ENCODE measurements at places on chromosomes 5 and 9.

- DNase-seq, result no peak
Measured at GRCh38 chr5:166909040-166909439, 1382.4 kb upstream of the WWC1 start.

DNA sequence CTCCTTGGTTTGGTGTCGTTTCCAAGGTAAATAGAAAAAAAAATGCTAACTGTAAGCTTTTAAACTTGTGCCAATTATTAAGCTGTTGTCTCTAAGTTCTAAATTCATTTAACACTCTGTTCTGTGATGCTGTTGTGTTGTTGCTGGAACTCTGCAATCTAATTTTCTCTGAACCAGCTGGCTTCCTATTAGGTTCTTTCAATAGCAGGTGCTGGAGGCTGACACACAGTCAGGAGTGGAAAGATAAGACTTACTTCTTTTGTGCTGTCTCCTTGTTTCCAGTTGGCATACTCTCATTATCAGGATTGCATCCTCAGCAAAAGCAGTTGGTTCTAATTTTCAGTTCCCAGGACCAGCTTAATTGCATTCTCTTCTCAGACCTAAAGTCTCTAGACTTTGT lies 1252.6 kb upstream of the NUDT12 start:
- DNase-seq, result no peak

GRCh38 chr9:23621188-23621587 lies 204.9 kb downstream of the ELAVL2 start:
- DNase-seq, result no peak

DNA sequence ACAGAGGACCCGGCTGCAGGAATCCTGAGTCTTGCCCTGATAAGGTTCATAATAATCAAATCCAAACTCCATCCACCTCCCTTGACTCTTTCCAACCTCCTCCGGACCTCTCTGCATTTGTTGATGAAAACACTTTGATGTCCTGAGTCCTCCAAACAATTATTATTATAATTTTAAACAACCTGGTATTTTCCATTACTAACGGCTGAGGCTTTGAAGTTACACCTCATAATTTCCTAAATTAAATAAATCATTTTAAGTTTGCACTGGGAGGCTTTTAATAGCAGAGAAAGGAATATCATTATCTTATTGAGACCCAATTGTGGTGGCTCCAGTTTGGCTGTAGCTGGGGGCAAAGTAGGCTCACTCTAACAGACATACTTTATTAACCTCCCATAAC lies 9.5 kb downstream of the MSX2 start:
- DNase-seq, result no peak

GRCh38 chr5:10586555-10586954 lies 22.7 kb downstream of the ANKRD33B start:
- DNase-seq, result no peak

GRCh38 chr9:34378376-34379060 lies 1.8 kb upstream of the MYORG start:
- no peak for DNase-seq

- no peak for DNase-seq
Measured at GRCh38 chr5:78594610-78595457, 53.7 kb downstream of the LHFPL2 start.

GRCh38 chr9:4559261-4560182 lies 69.3 kb downstream of the SLC1A1 start:
- DNase-seq, result no peak

DNA sequence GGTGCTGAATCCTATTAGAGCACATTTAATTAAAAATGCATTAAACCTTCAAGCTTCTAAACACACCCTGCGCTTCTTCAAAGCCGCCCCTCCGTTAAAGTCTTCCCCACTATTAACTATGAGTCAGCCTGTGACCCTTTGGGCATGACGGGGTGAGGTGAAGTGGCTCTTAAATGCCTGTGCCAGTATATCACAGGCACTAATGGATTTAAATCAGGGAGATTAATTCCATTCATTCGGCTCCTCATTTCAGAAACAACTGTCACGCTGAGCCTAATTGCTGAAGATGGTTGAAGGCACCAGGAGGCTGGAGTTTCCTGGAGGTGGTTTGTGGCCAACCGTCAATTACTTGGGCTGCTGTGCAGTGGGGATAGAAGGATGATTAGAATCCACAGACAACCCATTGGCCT lies 192.6 kb upstream of the MSX2 start:
- no peak for DNase-seq

- DNase-seq, result no peak
Measured at GRCh38 chr9:135776893-135777622, 75.1 kb downstream of the KCNT1 start.

- no peak for DNase-seq
Measured at GRCh38 chr9:82196622-82197441, 208.3 kb downstream of the SPATA31D1 start.

DNA sequence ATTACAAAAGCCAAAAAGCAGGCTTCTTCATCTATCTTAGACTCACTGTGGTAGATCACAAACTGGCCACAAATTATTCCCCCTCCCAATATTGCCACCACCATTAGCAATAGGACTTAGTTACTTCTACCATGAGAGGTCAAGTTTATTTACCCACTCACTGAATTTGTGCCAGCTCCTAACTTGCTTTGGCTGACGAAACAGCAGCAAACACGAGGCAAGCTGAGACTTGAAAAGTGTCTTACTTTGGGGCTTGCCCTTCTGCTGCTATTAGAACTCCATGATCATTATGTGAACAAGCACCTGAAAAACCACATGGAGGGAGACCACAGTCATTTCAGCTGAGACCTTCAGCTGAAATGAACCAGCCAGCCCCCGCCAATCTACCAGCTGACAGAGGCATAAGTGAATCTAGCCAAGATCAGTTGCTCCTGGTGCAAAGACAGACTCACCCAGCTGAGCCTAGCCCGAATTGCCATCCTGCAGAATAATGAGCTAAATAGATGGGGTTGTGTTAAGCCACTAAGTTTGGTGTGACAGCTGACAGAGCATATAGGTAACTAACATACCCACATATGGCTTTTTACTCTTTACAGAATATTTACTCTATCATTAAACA lies 5.7 kb downstream of the WDR41 start:
- DNase-seq, result no peak

- DNase-seq, result no peak
Measured at GRCh38 chr5:158751961-158752655, 347.6 kb downstream of the EBF1 start.

DNA sequence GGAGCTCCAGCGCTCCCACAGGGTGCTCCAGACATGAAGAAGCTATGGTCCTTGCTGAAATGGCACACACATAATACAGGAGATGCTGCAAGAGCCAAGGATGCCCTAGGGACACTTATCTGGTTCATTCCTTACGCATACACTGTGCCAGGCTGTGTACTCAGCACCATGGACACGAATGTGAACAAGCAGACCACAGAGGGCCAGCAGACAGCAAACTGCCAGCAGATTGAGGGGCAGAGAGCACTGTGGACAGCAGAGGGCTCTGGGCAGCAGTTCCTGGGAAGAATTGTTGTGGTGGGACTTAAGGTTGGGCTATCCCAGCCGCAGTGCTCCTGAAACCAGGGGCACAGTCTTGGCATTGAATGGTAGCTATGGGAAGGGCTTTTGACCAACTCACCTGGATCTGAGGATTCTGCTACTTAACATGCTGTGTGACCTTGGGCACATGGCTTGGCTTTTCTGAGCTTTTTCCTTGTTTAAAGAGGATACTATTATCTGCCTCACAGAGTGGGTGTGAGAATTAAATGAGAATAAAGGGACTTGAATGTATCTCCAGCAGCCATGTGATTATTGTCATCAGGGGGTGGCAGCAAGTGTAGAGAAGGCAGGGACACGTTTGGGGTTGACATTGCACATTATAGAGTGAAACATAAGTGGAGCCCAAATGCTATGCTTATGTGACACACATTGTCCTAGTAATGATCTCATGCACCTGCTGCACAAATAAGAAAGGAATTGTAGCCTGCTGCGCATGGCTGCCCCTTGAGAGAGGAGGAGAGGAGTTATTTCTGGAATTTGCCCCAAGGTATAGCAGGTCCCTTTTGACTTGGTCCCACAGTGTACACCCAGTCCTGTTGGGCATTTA lies 30.1 kb downstream of the PPARGC1B start:
- no peak for DNase-seq

DNA sequence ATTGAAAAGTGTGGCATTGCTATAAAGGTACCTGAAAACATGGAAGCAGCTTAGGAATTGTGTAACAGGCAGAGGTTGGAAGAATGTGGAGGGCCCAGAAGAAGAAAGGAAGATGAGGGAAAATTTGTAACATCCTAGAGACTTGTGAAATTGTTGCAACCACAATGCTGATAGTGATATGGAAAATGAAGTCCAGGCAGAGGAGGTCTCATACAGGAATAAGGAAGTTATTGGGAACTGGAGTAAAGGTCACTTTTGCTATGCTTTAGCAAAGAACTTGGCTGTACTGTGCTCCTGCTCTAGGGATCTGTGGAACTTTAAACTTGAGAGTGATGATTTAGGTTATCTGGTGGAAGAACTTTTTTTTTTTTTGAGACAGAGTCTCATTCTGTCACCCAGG lies 43.5 kb downstream of the PTPDC1 start:
- DNase-seq, result no peak

- DNase-seq, result no peak
Measured at GRCh38 chr5:139158791-139159190, 39.4 kb downstream of the SIL1 start.

- no peak for DNase-seq
Measured at GRCh38 chr5:95649274-95649673, 2.7 kb downstream of the RFESD start.

DNA sequence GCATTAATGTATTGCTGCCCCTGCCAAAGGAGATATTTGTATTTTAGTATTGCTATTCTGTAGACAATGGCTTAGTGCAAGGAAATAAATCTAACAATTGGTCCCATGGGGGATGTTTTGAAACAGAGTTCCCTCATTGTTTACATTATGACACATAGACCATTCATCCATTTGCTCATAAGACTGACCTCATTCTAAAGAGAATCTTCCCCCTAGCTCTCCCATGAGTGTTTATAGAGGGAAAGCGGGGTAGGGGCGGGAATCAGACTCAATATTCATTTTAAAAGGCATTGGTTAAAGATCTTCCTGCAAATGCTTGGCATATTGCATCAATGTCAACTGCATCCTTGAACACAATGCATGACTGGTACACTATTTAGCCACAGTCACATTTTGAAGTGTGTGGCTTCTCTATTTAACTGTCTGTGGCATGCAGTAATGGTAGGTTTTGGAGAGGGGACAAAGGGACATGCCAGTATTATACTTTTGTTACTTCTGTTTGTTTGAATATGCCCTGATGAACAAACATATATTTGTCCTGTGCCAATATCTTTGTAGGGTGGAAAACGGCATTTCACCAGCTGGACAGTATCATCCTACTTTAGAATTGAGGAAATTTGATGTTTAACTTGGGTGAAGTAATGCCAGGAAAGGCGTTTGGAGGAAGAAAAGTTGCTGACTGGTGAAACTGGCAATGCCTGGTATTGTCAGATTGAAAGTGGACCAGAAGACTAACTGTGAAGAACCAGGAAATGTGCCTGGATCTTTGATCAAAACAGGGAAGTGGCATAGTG lies 84.1 kb upstream of the MEGF10 start:
- no peak for DNase-seq

- DNase-seq, result no peak
Measured at GRCh38 chr5:10009802-10010201, 239.9 kb downstream of the ATPSCKMT start.
